KG1 (cell line): ENCODE measurements at places on chromosomes 4 and X.

GRCh38 chr4:139556724-139557555 lies 921 bp upstream of the SETD7 start:
- peak; percentile 77 for DNase-seq

DNA sequence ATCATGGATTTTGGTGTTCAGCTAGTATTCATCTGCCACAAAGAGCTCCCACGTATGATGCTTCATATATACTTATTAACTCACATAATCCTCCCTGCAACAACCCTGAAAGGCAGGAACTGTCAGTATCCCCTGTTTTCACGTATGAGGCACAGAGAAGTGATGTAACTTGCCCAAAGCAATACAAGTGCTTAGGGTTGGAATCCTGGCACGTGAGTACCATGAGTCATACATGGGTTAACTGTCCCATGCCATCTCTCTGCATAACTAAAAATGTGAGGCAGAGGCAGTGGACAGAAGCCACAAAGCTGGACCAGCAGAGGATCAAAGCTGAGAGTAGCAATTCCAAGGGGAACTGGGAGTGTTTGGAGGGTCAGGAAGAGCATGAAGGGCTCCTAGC lies 35.7 kb upstream of the EGFL6 start:
- DNase-seq, result no peak

DNA sequence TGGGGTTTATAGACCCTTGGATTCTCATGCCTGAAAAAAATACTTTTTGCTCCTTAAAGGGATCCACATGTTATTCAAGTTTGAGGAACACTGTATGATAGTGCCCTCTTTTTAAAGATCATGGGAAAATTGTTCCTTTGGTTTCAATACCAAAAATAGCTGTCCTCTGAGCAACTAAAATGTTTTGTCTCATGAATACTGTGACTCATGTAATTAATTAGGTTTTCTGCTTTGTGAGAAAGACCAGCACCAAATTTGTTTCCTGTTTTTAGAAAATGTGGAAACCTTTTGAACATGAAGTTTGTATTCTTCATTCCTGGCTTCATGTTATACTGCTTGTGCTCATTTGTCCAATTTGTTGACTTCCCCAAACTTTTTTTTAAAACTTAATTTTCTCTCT lies 127.6 kb upstream of the SH3RF1 start:
- peak; percentile 2 for DNase-seq

- DNase-seq, result no peak
These were observed 25.9 kb downstream of the MGAT4D start for GRCh38 chr4:140472156-140472555.

DNA sequence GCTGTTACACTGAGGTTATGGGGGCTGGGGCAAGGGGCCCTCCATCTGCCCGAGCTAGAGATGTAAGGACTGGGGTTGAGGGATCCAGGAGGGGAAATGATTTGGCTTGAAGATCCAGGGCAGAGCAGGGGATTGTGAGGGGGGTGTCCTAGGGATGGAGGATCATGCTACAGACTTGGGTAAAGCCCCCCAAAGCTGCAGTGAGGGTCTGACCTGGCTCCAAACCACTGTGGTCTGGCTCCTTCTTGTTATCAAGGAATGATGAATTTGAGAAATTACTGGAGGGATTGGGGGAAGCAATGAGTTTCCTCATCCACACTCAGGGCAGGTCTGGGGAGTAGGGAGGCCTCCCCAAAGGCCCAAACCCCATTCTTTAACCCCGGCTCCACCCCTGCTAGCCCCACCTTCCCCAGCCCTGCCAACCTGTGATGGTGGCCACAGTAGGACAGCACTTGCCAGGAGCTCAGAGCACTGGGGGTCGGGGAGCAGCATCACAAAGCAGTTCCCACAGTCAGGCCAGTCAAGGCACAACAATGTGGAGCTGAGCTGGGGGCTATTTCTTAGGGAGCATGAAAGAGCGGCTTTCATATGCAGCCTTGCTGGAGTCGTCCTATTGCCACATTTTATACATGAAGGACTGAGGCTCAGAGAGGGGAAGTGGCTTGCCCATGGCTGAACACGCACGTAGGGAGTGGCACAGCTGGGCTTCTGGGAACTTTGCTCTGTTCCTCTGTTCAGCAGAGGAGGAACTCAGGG lies 165.5 kb downstream of the EFNB1 start:
- peak; percentile 2 for DNase-seq

- no peak for DNase-seq
These were observed 317.4 kb downstream of the ASMT start for GRCh38 chrX:1932231-1932630.

- DNase-seq, result no peak
These were observed 855.0 kb upstream of the GRID2 start for GRCh38 chr4:91448668-91449330.

DNA sequence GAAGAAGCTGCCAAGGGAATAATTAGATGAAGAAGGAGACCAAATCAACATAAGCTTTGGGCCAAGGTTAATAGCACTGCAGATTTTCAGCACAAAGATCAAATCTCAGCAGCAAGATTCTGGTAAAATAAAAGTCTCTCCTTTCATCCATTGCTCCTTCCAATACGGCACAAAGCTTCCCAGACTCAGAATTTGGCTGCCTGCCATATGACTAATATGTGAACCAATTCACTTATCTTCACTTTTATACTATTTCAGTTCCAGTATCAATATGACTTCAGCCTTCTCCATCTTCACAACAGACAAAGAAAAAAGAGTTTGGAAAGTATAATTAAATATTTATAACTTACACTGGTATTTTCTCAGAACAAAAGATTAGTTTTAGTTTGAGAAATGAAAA lies 978.3 kb upstream of the GRID2 start:
- no peak for DNase-seq

DNA sequence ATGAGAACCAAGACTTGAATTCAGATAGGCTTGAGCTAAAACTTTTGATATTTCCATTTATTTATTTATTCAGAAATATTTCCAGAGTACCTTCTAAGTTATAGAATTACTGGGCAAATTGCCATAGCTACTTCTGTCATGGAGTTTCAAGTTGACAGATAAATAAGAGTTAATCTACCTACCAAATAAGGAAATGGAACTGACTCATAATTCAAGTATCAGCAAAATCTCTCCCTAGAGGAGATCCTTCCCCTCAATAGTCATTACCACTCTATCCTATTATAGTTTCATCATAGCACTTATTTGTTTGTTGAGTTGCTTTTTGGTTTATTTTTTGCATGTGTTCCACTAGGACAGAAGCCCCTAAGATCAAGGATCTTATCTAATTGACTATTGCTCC lies 48.8 kb upstream of the CCSER1 start:
- no peak for DNase-seq

DNA sequence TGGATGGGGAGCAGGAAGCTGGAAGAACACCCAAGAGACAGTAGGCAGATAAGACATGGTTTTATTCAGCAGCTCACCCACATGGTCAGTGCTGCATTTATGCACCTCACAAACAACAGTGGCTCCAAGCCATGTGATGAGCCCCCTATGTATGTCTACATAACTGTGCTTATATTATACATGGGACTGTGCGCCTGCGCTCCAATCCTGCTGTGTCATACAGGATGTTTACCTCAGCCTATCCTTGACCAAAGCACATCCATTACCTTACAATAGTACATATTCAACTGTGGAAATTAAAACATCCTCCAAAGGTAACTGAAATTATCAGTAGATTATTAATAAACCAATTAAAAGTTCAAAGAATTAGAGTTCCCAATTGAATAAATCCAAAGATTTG lies 44.1 kb upstream of the SGMS2 start:
- no peak for DNase-seq

- DNase-seq, result no peak
These were observed 163.3 kb upstream of the SLC7A11 start for GRCh38 chr4:138405466-138405891.

DNA sequence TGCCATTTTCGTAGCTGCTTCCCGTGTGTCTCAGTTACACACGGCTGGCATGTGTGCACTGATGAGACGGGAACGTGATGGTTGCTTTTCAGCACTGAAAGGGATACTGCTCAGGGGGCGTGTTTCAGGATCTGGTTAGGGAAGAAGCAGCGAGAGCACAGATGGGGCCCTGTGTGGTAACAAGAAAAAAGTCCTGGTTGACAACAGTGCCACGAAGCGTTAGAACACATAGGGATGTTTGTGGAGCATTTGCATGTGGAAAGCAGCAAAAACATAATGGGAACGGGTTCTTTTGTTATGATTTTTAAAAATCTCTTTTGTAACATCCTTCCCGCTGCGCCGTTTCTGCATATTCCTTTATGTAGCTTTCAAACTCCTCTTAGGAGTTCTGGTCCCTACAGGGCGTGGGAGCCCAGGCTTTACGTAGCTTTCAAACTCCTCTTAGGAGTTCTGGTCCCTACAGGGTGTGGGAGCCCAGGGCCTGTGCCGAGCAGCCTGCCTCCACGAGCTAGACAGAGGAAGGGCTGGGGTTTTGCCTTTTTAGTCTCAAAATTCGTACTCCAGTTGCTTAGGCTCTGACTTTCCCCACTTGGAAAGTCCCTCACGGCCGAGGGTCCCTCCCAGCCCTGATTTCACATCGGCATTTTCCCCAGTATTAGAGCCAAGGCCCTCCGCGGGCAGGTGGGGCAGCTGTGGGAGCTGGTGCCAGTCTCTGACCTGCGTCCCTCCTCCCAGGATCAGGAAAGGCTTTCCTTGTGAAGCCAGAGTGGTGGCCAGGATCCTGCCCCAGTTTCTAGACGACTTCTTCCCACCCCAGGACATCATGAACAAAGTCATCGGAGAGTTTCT lies 11.0 kb upstream of the MSANTD1 start:
- DNase-seq, result no peak

DNA sequence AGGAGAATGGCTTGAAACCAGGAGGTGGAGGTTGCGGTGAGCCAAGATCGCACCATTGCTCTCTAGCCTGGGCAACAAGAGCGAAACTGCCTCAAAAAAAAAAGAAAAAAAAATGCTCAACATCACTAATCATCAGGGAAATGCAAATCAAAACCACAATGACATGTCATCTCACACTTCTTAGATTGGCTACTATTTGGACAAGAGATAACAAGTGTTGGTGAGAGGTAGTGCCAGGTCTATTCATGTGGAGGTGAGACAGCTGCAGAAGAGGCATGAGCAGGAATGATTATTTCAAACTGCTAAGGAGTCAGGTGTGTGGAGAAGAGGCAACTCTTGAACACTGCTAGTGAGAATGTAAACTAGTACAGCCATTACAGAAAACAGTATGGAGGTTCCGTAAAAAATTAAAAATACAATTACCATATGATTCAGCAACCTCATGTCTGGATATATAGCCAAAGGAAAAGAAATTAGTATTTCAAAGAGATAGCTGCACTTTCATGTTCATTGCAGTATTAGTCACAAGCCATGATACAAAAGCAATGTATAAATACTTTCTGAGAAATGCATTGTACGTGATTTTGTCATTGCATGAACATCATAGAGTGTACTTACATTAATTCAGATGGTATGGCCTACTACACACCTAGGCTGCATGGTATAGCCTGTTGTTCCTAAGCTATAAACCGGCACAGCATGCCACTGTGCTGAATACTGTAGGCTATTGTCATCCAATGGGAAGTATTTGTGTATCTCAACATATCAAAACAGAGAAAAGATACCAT lies 75.3 kb downstream of the TMEM144 start:
- DNase-seq, result no peak

- DNase-seq, result no peak
These were observed 107.0 kb upstream of the TENM3 start for GRCh38 chr4:182136201-182136600.

- DNase-seq, result no peak
These were observed 18.0 kb downstream of the HHIP start for GRCh38 chr4:144663834-144664475.

DNA sequence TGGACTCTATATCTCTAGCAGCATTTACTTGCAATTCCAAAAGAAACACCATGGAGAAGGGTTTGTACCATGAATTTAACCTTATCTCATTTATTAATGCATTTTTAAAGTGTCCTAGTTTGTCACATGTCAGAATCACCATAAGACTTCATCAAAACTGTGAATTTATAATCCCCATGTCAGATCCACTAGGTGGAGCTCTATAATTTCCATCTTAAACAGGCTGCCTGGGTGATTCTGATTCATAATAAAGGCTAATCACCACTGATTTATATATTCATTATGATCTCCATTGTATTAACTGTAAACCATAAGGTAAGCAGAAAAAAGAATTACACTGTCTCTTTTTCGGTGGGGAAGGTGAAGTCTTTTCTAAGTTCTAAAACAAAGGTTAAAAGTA lies 4.0 kb downstream of the TCEAL2 start:
- no peak for DNase-seq

- no peak for DNase-seq
These were observed 124.4 kb downstream of the CPE start for GRCh38 chr4:165502916-165503907.

- no peak for DNase-seq
These were observed 95.4 kb downstream of the MBNL3 start for GRCh38 chrX:132393485-132393884.

- DNase-seq, result no peak
These were observed 1.7 kb downstream of the FGD1 start for GRCh38 chrX:54494166-54494988.

- DNase-seq, result no peak
These were observed 21.7 kb downstream of the PPP2R2C start for GRCh38 chr4:6450709-6451108.

GRCh38 chr4:95394752-95395306 lies 153.9 kb downstream of the UNC5C start:
- DNase-seq, result no peak

DNA sequence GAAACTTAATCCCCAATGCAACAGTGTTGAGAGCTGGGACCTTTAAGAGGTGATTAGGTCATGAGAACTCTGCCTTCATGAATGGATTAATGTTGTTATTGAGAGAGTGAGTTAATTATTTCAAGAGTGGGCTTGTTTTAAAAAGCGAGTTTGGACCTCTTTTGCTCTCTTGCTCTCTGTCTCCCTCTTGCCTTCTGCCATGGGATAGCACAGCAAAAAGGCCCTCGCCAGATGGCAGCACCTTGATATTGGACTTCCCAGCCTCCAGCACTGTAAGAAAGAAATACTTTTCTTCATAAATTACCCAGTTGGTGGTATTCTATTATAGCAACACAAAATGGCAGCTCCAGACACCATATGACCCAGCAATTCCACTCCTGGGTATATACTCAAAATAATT lies 7.0 kb upstream of the ATP6AP2 start:
- no peak for DNase-seq

GRCh38 chrX:1453951-1454785 lies 1.5 kb upstream of the ASMTL start:
- DNase-seq, result no peak

GRCh38 chr4:93633721-93634120 lies 194.8 kb upstream of the ATOH1 start:
- no peak for DNase-seq

- no peak for DNase-seq
These were observed 41.5 kb downstream of the REELD1 start for GRCh38 chr4:146255874-146256273.

DNA sequence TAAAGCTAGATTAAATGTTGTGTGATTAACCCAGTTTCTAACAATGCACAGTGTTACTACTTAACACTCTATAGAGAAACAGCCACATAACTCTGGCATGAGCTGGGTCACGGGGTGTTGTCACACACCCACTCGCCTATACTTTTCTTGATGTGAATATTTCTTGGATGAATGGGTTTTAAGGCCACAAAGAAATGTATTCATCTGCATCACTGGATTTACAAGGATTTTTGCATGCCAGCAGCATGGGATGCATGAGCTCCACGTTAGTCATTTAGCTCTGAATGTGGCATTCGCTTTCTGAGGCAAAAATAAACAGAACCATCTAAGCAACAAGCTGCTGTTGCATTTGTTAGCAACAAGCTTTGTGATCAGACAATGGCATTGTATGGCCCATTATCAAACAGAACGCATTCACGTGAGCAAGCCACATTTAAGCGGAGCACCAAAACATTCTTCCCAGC lies 89.7 kb downstream of the LRP2BP start:
- no peak for DNase-seq
